ENCODE measurements at places on chromosomes 2 and 18.

- no peak for DNase-seq
These were observed 63.2 kb downstream of the TTC32 start for GRCh38 chr2:19838616-19839015.

DNA sequence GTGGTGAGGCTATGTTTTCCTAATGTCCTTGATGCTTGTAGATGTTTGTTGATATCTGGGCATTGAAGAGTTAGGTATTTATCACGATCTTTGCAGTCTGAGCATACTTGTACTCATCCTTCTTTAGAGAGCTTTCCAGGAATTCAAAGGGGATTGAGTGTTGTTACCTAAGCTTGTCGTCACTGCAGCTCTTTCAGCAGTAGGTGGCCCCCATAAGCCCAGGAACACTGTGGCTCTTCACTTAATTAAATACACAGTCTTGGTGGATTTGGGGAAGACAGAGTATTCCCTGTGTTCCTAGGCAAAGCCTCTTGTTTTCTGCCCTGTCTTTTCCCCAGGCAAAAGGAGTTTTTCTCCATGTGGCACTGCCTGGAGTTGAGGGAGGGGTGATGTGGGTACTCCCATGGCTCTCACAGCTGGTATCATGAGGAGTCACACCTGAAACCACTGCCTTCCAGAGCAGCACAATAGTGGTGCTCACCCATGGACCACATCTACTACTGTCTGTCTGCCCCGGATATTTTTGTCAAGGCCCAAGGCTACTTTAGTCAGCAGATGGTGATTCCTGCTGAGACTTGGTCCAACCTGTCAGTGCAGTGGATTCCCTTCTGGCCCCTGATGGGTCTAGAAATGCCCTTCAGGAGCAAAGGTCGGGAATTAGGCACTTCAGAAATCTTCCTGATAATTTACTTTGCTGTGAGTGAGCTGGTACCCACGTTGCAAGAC lies 95.7 kb downstream of the GALNT13 start:
- DNase-seq = no peak

DNA sequence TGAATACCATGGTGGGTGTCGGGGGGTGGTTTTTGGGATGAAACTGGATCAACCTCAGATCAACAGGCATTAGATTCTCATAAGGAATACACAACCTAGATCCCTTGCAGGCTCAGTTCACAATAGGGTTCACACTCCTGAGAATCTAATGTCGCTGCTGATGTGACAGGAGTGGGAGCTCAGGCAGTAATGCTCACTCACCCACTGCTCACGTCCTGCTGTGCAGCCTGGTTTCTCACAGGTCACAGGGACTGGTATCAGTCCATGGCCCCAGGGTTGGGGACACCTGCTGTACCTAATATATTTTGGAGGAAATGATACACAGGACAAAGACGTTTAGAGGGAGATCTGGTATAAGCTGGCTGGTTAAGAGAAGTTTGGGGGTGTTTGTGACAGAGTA lies 338.8 kb downstream of the PLCL1 start:
- DNase-seq = no peak

GRCh38 chr18:58098706-58099105 lies 54.7 kb downstream of the NEDD4L start:
- DNase-seq = no peak

- no peak for DNase-seq
These were observed 2.4 kb downstream of the TTN start for GRCh38 chr2:178804791-178805190.

DNA sequence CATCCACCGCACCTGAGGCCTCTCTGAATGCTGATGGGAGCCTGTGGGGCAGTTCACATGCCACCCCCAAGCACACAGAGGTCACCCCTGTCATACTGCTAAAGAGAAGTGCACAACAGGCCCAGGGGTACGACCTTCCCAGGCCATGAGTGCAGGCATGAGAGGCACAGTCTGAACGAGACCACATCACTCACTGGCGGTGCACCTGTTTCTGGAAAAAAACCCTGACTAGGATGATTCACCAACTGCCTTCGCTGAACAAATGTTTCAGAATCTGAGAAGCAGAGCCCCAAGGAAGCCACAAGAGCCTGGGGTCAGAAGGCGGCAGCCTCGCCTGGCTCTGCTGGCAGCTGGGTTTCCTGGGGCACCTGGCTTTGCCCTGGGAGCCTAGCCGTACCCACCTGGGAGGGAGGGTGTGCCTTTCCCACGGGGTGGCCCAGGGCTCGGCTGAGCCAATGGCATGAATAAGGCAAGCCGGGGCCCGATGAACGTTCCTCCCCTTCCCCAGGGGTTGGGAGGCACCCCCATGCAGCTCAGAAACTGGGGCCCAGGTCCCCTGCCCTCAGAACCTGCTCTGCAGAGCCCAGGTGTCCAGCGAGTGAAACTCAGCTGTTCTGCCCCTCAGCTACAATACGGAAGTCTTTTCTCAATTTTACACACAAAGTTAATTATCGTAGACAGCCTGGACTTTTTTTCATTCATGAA lies 73.8 kb downstream of the HDAC4 start:
- no peak for DNase-seq

- no peak for DNase-seq
These were observed 28.8 kb downstream of the HDAC4 start for GRCh38 chr2:239371726-239372686.

GRCh38 chr2:10876394-10876793 lies 35.3 kb upstream of the KCNF1 start:
- no peak for DNase-seq

GRCh38 chr18:79863161-79864005 lies 65.6 kb downstream of the KCNG2 start:
- DNase-seq = no peak

DNA sequence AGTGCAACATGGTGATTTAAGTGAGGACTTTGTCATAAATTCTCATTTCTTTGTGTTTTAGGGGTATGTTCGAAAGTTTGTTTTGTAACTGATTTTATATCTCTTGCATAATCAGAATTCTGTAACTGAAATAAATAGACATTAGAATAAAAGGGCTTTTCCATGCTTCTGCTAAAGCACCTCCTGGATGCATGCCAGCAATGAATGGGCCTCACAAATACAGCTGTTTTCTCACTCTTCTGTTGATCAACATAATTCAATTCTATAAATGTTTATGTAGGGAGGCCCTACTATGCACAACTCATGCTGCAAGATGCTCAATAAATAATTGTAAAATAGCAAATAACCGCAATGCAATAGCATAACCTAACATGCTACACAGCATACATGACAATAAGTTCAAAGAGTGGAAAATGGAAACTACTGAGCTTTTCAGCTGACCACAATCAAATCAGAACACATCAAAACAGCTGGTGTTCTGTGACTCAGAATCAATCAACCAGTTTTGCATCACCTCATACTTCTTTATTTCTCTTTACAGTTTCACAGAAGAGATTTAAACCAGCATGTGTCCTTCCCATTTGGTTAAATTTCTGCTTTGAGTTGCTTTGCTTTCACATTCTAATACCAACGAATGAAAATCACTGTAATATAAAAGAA lies 11.0 kb downstream of the CDH7 start:
- DNase-seq = no peak

GRCh38 chr2:66121946-66122345 lies 313.0 kb upstream of the MEIS1 start:
- no peak for DNase-seq

DNA sequence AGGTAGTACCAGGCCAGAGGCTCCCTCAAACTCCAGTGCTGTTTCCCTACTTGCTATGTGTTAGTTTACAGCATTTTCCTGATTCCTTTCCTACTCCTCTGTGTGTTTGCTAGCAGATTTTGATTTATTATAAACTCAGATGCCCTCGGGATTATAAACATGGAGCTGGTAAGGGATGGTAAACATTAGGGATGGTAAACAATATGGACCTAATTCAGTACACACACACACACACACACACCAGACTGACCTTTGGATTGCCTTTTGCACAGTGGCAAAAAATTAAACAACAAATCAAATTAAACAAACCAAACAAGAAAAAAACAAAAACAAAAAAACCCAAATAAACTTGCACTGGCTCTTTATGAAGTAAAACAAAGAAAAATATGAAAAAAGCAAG lies 55.4 kb upstream of the ACVR1 start:
- no peak for DNase-seq

GRCh38 chr2:109176928-109177327 lies 47.9 kb downstream of the SH3RF3 start:
- DNase-seq = no peak

- no peak for DNase-seq
These were observed 22.5 kb upstream of the TXNDC2 start for GRCh38 chr18:9863282-9863681.

DNA sequence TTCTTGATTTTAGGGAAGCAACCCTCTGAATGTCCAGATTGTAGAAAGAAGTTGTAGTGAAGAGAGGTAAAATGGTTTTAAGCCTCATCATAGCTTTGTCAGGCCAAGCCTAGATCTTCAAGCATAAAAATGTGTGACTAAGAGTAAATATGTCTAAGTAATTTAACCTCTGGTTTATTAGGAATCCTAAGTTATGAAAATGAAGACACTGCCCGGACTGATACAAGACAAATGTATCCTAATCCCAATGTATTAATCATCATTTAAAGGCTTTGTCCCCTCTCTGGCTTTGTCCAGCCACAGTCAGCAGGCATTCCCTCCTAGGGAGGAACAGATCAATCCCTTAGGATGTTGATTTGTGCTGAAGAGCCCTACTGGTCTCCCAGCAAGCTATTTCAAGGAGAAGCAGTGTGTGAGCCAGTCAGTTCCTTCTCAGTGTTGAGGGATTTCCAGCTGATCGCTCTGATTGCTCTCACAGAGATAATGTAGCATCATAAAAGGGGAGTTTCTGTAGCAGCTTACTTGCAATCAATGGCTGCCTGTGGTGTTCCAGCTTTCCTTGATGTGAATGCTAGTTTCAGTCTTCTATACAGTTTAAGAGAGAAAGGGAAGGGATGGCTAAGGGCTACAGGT lies 796.1 kb downstream of the EPHA4 start:
- DNase-seq = no peak

- DNase-seq = no peak
These were observed 47.1 kb downstream of the KANSL3 start for GRCh38 chr2:96591054-96591453.

- no peak for DNase-seq
These were observed 132.5 kb upstream of the EPAS1 start for GRCh38 chr2:46164529-46165301.

DNA sequence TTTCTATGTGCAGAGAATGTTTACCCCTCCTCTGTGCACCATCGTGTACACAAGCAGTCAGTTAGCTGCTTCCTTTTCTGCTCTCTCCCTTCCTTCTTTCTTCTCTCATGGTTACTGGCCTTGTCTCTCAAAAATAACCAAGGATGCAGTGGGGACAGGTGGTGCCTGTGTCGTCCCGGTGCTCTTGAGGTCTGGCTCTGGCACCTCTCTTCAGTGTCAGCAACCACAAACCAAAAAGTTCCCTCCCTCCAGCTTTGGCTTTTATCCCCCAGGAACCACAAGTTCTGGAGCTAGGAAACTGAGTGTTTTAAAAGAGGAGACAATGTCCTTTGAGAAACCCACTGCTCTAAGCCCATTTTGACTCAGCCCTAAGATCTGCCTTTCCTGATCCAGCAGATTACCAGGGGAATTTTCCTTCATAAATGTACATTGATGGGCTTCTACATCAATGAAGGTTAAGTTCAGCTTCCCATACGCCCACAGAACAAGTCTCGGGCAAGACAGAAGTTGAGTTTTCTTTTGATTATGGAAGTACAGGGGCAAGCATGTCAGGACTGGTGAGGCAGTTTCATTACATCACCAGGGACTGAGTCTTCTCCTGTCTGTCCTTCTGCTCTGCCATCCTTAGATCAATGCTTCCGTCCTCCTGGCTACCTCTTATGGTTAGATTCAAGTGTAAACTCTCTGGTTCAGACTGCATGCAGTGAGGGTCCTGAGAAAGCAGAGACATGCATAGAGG lies 232.2 kb downstream of the SETBP1 start:
- no peak for DNase-seq

GRCh38 chr2:86366651-86367498 lies 29.4 kb upstream of the REEP1 start:
- no peak for DNase-seq

DNA sequence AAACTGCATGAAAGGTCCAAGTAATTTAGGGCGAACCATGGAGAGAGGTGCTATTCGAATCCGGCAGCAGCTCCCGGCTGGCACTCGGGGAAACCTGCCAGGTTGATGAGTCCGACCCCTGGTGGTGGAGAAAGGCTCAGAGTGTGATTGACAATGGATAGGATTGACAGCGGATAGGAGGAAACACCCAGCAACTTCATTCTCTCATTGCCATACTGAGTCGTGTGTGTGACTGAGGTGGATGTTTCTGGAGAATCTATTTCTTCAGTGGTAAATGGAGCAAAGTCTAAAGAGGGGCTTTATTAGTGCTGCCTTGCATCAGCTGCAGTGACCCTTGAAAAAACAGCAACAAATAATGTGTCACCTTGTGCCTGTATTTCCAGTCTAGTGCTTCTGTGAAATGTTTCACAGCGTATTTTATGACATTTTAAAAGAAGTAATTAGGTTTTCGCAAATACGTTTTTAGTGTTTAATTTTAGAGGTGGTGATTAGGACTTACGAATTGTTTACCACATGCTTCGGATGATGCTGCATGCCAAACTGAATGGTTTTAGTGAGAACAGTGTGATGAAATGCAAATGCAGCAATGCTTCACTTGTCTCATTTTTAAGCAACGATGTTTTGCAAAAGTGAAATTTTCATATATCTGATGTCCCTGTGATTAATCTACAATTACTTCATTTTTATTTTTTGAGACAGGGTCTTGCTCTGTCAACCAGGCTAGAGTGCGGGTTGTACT lies 102.0 kb downstream of the DCDC2C start:
- DNase-seq = no peak

GRCh38 chr2:160943414-160943813 lies 216.8 kb upstream of the TANK start:
- DNase-seq = no peak

GRCh38 chr18:46842583-46842982 lies 74.7 kb downstream of the PIAS2 start:
- DNase-seq = no peak

GRCh38 chr2:98157557-98157956 lies 70.6 kb downstream of the VWA3B start:
- no peak for DNase-seq

DNA sequence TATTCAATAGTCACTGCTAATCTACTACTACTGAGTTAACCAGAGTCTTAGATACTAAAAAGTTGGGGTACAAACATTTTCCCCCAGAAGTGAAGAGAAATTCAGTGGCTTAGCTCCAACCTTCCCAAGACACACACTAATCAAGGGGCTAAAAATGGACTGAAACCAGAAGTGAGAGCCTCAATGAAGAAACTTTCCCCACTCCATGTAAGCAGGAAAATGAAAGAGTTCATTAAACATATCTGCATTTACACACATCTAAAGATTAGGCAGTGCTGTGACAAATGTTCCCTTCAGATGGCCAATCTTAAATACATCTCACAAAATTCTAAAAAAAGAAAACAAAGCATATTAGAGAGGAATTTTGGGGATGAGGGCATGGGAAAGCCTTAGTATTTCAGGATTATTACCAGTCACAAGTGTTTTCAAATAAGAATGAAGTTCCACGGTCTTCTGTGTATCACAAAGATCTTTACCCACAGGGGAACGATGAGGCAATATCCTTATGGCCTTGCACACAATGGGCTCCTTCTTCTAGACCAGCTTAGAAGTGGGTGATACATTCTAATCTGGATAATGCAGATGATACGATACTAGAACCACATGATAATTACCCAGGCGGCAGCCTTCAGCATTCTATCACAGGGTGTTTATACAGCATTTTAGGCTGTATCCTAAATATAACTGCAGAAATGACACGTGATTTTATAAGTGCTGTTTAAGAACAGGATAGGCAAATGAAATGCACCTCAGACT lies 17.1 kb downstream of the ANKRD44 start:
- no peak for DNase-seq

- DNase-seq = no peak
These were observed 37.6 kb downstream of the TGFBRAP1 start for GRCh38 chr2:105291981-105292380.

All from DMS79 (cell line).